Astrocyte (in vitro differentiated cells and primary cell): ENCODE measurements at places on chromosomes 4 and X. TPM values are rescaled to one million over a fixed set of nuclear protein-coding genes. Genes with fewer than 3 reads are reported as not detected.

- no peaks in the 10 kb centered on the region for H3K36me3 ChIP-seq
- H3K27ac ChIP-seq = peak overlapping the region; percentile 94
These were observed 1.4 kb downstream of the RPS6KA3 start for GRCh38 chrX:20265221-20265725.

RAB39B gene
- 1.5 and 2.0 TPM in 2 replicates for total RNA-seq

AVPR2 gene
- total RNA-seq = not detected in 2 replicates

DNA sequence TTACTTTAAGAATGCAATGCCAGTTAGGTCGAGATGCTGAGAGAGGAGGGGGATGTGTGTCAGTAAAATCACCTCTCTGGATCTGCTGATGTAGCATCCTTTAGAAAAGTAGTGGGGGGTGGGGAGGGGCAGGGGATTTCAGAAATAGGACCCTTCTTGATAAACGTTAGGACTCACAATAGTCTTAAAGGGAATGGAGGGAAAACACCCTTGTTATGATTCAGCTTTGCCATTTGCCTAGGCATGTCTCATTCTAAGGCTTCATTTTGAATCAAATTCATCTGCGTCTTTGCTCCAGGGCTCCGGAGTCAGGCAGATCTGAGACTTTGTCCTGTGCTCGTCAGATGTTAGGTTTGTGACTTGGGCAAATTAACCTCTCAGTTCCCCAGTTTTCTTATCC lies 879 bp downstream of the SH2D1A start:
- DNase-seq = no peak
- no peaks in the 10 kb centered on the region for H3K36me3 ChIP-seq
- no peak overlapping the region for H3K27ac ChIP-seq
- H3K27me3 ChIP-seq = no peaks in the 10 kb centered on the region

GABRE gene
- total RNA-seq = 1.3 and 1.8 TPM in 2 replicates
